HuH-7 (cell line): ENCODE measurements at places on chromosomes 11 and 22.

DNA sequence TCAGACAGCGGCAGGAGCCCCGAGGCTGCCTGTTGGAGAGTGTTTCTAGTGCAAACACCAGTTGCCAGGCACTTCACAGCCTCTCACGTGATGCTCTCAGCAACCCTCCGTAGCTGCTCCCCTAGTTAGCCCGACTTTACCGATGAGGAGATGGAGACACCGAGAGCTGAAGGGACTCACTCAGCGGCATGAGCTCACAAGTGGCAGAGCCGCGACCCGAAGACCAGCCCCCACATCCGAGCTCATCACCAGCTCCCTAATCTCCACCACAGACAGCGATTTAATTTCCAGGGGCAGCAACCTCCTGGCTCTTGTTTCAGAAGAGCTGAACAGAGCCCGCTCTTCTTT, 28.7 kb upstream of the RTL6 start:
- DNase-seq: no peak

DNA sequence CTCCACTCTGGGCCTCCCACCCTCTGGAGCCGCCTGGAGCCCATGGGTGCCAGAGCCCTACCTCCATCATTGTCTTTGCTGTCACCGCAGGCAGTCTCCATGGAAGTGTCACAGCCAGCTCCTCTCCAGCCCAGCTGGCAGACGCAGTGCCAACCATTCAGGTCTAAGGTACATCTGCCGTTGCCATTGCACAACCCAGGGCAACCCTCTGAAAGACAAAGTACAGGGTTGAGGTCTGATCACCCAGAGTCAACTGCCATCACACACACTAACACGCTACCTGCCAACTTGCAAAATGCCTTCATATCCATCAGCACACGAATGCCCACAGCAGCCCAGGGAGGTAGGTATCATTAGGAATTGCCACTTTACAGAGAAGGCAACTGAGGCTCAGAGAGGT, 196.3 kb upstream of the NARS2 start:
- DNase-seq: no peak

- DNase-seq: no peak
Measured at GRCh38 chr11:67671211-67671520, 3.3 kb downstream of the ALDH3B2 start.

DNA sequence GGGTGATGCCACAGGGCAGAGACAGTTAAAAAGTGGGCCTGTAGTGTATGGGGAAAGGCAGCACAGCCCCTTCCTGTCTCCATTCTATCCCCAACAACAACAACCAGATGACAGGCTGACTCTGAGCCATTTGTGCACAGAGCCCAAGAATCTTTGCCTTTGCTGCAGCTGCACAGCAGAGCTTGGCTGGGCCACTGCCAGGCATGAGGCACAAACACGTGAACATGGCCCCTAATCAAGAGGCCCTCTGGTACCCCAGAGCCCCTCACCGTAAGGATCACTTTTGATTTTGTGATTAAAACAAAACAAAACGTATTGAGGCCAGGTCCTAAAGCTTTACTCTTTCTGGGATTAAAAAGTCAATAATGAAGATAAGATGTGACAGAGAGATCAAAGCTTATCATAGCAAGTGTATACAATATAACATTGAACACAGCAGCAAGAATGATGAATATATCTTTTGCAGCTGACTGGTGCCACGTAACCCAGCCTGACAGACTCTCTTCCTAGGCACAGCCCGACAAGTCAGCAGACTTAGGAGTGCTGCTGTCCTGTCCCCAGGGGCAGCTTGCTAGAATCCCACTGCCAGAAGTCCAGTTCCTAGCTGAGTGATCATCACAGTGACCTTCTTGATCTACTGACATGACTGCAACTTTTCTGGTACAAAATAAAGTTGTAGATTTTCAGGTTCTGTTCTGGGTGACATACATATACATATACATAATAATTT, 117.8 kb downstream of the SERGEF start:
- no peak for DNase-seq

DNA sequence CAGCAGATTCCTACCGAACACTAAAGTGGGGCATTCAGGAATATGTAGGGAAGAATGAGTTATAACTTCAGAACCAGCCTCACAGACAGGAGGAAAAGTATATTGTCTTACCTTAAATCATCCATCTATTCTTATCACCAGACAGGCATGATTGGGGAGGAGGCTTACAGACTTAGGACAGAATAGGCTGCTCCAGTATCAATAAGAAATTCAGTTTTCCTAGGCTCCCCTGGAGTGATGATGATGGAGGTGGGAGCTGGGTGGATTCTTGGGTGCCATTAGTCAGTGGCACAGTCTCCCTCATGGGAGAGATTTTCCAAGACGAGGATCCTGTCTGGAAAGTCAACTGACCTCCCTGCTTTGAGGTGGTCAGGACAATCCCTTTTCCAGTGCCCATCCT, 225.0 kb downstream of the AASDHPPT start:
- no peak for DNase-seq
